ENCODE measurements at places on chromosomes 6 and 20.

DNA sequence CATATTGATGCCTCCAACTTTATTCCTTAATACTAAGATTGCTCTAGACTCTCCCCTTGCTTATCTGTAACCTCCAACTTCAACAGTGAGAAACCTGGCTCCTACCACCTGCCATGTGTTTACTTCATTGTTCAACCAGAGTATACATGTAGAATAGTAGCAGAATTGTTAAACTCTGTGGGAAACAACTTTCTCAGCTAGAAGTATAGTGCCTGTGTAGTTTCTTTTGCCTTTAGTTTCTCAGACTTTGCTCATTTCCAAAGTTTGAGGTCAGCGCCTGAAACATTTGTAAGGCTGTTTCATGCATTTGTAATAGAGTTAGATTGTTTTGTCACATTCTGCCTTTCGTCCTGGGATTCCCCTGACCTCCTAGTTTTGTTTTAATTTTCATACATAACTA is 34.9 kb upstream of the HECA start:
- no peak for DNase-seq

GRCh38 chr20:61189534-61189933 is 62.5 kb upstream of the CDH4 start:
- no peak for DNase-seq

- no peak for DNase-seq
Measured at GRCh38 chr6:4103929-4104328, 25.0 kb upstream of the FAM217A start.

DNA sequence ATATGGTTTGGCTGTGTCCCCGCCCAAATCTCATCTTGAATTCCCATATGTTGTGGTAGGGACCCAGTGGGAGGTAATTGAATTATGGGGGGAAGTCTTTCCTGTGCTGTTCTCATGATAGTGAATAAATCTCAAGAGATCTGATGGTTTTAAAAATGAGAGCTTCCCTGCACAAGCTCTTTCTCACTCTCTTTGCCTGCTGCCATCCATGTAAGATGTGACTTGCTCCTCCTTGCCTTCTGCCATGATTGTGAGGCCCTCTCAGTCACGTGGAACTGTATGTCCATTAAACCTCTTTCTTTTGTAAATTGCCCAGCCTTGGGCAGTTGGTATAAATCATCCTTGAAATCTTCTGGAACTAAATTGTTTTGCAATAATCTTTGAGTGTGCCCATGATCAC is 31.9 kb upstream of the TBX18 start:
- no peak for DNase-seq

- no peak for DNase-seq
Measured at GRCh38 chr6:79335133-79335674, 100.7 kb upstream of the HMGN3 start.

- no peak for DNase-seq
Measured at GRCh38 chr20:62219101-62219991, 732 bp downstream of the HRH3 start.

DNA sequence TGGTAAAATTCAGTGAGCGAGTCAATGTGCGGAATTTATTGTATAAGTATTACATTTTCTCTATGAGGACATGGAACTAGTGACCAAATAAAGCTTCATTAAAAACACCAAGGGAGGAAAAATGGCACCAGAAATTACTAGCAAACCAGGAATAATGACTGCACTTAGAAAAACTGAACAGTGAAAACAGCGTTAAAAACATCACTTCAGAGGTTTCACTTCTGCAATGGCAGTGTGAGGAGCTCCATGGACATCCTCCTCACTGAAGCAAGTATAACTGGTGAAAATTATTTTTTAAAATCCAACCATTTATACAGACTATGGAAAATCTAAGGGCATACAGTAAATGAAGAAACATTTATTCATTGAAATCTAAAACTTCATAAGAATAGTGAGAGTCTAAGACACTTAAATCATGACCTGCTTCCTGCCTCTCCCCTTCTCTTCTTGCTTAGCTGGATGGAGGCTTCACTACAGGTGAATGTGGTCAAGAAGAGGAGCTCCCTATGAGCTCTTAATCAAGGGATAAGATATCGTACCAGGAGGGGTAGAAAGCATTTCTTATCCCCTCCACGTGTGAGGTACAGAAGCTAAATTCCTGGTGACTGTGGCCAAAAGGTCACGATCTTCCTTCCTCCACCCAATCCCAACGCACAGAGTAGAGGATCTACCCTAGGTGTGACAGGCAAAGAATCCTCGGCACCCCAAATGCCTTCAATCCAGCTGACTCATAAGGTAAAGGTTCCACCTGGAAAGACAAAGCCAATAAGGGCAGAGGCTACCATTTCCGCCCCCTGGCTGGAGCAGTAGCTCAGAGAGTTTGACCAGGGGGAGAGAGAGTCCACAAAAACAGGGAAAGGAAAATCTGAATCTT is 12.3 kb upstream of the ASF1A start:
- DNase-seq: no peak

- peak; percentile 61 for DNase-seq
Measured at GRCh38 chr6:166598441-166599138, 12.1 kb upstream of the RAMACL start.

DNA sequence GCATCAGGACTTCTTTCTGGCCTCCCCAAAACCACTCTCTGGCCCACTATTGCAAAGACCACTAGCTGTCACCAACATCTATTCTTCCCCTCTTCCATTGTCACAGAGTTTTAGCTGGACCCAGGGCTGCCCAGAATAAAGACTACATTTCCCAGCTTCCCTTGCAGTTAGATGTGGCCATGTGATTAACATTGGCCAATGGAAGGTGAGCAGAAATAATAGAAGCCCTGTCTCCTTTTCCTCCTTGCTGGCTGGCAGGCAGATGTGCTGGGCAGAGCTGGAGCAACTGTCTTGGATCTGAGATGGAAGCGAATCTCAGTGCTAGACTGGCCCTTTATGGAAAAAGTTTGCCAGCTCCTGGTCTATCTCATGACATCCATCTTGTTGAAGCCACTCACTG is 97.0 kb downstream of the KCNB1 start:
- no peak for DNase-seq

GRCh38 chr6:136500414-136500813 is 49.8 kb downstream of the MAP7 start:
- DNase-seq: no peak

DNA sequence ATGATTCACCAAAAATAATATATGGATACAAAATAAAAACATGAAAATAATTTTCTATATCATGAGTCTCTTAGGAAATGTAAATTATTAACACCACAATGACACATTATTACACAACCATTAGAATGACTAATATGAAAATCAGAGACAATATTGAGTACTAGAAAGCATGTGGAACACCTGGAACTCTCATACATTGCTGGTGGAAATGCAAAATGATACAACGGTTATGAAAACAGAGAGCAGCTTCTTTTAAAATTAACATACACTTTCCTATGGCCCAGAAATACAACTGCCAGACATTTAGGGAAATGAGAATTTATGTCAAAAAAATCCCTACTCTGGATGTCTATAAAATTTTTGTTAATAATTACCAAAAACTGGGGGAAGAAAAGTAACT is 853.3 kb upstream of the MAN1A1 start:
- DNase-seq: no peak

- no peak for DNase-seq
Measured at GRCh38 chr6:11978169-11978987, 33.7 kb upstream of the HIVEP1 start.

GRCh38 chr20:44722990-44723389 is 7.8 kb downstream of the CCN5 start:
- no peak for DNase-seq

DNA sequence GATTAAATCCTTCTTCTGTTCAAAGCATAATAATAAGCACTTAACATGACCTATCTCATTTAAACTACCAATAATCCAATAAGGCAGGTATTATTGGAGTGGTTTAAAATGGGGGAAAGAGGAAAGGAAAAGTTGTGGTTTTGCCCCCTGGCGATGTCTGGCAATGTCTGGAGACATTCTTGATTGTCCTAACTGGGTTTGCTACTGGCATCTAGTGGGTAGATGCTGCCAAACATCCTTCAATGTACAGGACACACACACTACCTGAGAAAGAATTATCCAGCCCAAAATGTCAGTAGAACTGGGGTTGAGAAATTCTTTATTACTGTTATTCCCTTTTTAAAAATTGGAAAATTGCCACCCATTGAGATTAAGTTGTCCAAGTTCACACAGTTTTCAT is 25.2 kb upstream of the SRSF6 start:
- no peak for DNase-seq

DNA sequence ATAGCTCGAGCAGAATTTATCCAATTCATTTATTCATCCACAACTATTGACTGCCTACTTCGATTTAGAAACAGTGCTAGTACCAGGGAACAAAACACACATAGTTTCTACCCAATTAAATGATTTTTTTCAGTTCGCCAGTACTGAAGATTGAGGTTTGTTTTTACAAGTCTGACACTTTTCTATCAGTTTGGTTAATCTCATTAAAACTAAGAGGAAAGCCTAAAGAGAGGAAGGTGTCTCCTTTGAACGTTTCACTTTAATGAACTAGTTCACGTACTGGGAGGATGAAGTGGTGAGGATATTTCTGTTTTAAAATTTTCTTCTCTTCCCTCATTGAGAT is 570 bp upstream of the ANKS1A start:
- no peak for DNase-seq

GRCh38 chr20:39829661-39830060 is 859.4 kb downstream of the MAFB start:
- no peak for DNase-seq

- DNase-seq: no peak
Measured at GRCh38 chr6:149031201-149031858, 284.5 kb downstream of the UST start.

DNA sequence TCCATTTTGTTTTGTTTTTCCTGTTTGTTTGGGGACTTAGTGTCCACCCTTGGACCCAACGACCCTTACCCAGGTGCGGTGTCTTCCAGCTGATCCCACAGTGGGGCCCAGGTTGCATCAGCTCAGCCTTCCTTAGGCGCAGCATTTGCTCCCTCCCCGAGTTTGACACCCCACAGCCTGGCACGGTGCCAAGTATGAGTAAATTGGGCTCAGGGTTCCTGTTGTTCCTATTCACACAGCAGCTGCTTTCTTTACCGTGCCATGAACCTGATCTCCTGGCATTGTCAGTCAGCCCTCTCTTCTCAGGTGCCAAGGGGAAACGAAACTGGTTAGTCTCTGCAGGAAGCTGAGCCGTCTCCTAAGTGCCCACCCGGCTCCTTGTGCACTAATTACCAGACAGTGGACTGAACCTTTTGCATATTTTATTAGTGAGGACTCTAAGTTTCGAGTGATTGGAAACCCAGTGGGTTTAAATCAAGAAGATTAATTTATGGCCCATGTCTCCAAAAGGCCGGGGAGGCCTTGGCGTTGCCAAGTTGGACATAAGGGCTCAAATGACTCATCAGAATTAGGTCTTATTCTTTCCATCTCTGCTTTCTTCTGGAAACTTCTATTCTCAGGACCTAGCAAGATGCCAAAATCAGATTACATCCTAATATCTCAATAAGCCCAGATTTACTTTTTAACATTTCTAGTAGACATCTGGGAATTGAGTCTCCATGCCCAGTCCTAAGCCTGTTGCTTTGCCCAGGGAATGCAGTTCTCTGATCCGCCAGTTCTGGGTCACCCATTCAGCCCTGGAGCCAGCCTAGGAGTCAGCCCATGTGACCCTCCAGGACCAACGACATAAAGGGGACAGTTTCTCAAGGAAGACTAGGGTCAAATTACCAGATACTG is 68.8 kb downstream of the TSHZ2 start:
- DNase-seq: no peak

DNA sequence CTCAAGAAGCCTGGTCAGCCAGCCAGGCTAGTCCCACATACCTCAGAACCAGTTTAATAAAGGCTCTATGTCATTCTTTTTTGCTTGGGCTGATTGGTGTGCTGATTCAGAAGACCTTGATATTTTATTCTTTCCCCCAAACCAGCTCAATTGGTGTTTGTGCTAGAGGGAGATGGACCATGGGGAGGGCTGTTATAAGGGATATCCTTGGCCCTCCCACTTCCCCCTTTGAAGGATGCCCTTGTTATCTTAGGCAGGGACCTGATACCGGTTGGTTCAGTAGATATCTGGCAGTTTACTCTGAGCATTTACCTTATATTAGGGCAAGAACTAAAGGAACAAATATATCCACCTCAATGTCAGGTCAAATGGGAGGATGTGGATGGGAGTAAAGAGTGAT is 207.4 kb downstream of the LRFN2 start:
- no peak for DNase-seq

GRCh38 chr20:1274485-1275311 is 8.6 kb downstream of the SNPH start:
- no peak for DNase-seq

- no peak for DNase-seq
Measured at GRCh38 chr6:73858376-73858775, 162.4 kb downstream of the CD109 start.

DNA sequence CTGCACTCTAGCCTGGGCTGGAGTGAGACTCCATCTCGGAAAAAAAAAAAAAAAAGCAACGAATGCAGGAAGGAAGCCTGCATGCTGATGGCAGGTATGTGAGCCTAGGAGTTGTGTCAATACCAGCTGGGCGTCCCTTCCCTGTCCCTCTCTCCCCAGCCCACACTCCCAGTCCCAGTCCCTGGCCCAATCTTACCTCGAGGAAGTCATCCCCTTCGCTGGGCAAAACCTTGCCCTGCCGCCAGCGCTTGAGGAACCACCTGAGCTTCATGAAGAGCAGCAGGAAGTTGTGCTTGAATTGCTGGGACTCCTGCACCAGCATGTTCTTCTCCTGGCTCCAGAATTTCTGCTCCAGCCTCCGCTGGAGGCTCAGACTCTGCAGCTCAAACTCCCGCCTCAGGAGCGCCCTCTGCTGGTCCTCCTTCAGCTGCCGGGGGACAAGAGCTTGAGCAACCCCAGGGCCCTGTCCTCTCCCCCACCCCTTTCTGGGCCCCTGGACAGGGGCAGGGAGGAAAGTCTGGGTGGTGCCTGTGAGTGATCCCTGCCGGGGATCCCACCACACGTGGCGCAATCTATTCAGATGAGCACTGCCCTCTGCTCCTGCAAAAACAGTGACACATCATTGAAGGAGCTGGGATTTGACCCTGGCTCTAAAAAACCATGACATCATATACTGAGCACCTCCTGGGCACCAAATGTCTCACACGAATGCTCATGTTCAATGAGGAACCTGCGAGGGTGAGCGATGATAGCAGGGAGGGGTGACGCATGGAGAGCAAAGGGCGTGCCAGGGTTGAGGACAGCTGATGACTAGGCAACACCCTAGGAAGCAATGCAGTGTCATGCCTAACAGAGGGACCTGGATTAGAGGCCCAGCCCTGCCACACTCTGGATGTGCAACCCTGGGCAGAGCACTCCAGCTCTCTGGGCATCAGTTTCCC is 35.0 kb upstream of the DSN1 start:
- DNase-seq: peak; percentile 5

- DNase-seq: no peak
Measured at GRCh38 chr20:63651942-63652191, 1.4 kb downstream of the STMN3 start.

- DNase-seq: no peak
Measured at GRCh38 chr6:152387091-152387490, 250.1 kb downstream of the SYNE1 start.

DNA sequence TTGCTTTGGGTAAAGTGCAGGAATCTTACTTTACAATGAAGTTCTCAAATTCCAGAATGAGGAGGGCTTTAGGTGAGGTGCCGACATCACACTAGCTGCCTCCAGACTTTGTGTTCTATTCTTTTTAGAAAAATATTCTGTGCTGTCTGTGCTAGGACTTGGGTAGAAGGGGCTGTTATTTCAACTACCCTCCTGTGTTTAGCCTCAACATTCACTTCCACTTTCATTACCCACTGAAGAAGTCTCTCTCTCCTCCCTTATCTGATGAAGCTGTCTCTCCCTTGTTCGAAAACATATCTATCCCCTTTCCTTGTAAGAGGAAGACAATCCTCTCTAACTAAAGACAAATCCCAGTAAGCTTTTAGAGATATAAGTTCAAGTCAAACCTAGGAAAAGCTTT is 25.0 kb upstream of the BRPF3 start:
- DNase-seq: no peak
